NCI-H460 (cell line): ENCODE measurements at places on chromosomes 11 and 22. TPM values are rescaled to one million over a fixed set of nuclear protein-coding genes. Genes with fewer than 3 reads are reported as not detected.

Gene MUC15
- not detected in 2 replicates for total RNA-seq

Gene KCNJ1
- total RNA-seq, result not detected in 2 replicates

Gene SMIM38
- total RNA-seq, result 0.05 TPM in 1 of 2 replicates, not detected in the other

Gene PRR33
- total RNA-seq, result not detected in 2 replicates

Gene POLR2L
- 143 and 174 TPM in 2 replicates for total RNA-seq

Gene MYO18B
- 0.05 TPM in 1 of 2 replicates, not detected in the other for total RNA-seq

Gene ARL2
- total RNA-seq, result 76.9 and 90.9 TPM in 2 replicates

Gene RHBDD3
- total RNA-seq, result 21.3 and 21.6 TPM in 2 replicates

Gene SCO2
- total RNA-seq, result 3.0 and 4.0 TPM in 2 replicates

Gene KCNQ1
- 0.26 TPM in 1 of 2 replicates, not detected in the other for total RNA-seq

Gene POTEH
- not detected in 2 replicates for total RNA-seq

Gene SMTNL1
- not detected in 2 replicates for total RNA-seq

Gene SPDYC
- total RNA-seq, result not detected in 2 replicates

Gene HEPHL1
- not detected in 2 replicates for total RNA-seq

Gene OVOL1
- total RNA-seq, result not detected in 2 replicates

Gene CCDC81
- 1.7 TPM in 1 of 2 replicates, not detected in the other for total RNA-seq

Gene DRD4
- total RNA-seq, result 0.22 and 0.23 TPM in 2 replicates

Gene CECR2
- total RNA-seq, result 1.2 and 1.4 TPM in 2 replicates

Gene CPT1A
- total RNA-seq, result 19.3 and 19.7 TPM in 2 replicates

Gene SCGB1A1
- total RNA-seq, result not detected in 2 replicates

Gene TRIM51
- total RNA-seq, result not detected in 2 replicates

Gene OR8D4
- not detected in 2 replicates for total RNA-seq

Gene SAA2
- total RNA-seq, result not detected in 2 replicates

Gene OR8D2
- not detected in 2 replicates for total RNA-seq

Gene CCDC87
- total RNA-seq, result 0.37 and 0.52 TPM in 2 replicates

Gene SOX10
- not detected in 2 replicates for total RNA-seq

Gene SORL1
- 4.5 TPM in 2 replicates for total RNA-seq

Gene RPS3
- total RNA-seq, result 1,462 and 1,966 TPM in 2 replicates

Gene LDHAL6A
- total RNA-seq, result not detected in 2 replicates

Gene TST
- 11.5 and 13.8 TPM in 2 replicates for total RNA-seq

Gene GVQW3
- total RNA-seq, result 2.0 and 2.5 TPM in 2 replicates

Gene TEX54
- total RNA-seq, result not detected in 2 replicates

Gene LRRN4CL
- 0.02 TPM in 1 of 2 replicates, not detected in the other for total RNA-seq

Gene C11orf71
- 2.5 and 3.3 TPM in 2 replicates for total RNA-seq
